ENCODE measurements at places on chromosomes 13 and 19.

DNA sequence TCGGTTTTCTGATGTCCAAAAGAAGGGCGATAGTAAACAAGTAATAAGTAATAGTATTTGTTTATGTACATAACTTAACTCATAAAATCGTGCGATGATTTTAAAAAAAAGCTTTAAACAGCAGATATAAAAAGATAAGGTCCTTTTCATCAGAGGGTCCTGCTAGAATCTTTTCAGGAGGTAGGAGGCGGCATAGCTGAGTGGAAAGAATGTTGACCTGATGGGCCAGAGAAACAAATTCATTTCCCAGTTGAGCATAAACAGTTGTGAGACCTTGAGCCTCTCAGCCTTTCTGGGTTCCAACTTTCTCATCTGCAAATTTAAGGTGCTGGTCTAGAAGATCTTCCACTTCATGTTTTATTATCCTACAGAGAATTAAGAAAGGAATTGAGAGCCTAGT is 173.5 kb downstream of the LACC1 start:
- no peak for DNase-seq

GRCh38 chr19:7932276-7932929 is 6.5 kb upstream of the CTXN1 start:
- DNase-seq: no peak

GRCh38 chr19:35779033-35779432 is 3.7 kb downstream of the ARHGAP33 start:
- DNase-seq: no peak

- DNase-seq: peak; percentile 80
Measured at GRCh38 chr19:55437410-55437809, 5.7 kb downstream of the SHISA7 start.

DNA sequence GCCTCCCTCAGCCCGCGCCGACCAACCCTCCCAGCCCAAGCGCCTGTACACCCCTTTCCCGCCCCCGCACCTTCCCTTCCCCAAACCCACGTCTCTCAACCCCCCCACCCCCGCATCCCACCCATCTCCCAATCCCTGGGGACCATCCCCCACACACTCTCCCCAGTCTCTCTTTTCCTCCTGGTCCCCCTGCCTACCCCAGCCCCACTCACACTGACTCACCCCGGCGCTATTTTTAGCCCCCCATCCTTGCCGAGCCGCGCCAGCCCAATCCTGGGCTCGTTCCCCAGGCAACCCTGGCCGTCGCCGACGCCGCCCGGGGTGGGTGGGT is 11.7 kb downstream of the CIC start:
- DNase-seq: no peak

GRCh38 chr13:74197677-74198429 is 63.6 kb upstream of the KLF12 start:
- no peak for DNase-seq

- DNase-seq: no peak
Measured at GRCh38 chr13:46160065-46160464, 21.9 kb downstream of the LCP1 start.

DNA sequence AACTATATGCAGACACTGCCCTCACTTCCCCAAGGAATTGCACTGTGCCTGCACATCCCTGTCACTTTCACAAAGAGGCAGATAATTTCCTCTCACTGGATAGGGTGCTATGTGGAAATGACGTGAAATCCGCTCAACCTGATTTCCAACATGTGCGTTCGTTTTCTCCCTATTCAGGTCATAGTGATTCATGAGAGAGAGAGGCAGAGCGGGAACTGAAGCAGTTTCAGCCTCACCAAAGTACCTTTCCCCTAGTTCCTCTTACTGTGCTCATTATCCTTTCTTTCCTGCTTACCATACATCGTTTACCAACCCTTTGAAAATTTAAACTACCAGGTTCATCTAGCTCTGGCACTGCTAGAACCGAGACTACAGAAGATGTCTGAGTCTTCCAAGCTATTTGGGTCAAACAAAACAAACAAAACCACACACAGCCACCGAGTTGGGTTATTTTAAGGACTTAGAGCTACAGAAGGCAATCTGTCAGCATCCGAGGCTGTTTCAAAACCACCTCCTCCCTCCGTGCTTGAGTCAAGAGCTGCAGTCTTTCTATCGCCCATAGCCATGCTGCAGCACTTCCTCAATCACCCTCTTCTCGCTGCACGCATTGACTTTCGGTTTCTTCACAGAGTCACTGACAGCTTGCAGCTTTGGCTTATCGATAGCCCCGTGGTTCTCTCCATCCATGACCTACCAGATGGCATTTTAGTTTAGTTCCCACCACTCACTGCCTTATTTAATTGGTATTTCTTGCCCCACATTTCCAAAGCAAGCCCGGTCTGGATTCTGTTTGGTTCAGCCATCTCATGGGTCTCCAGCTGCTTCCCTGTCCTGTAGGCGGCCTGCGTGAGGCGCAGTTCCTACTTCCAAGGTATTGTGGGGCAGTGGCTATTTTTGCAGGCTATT is 1395.8 kb downstream of the EFNB2 start:
- DNase-seq: peak; percentile 92

DNA sequence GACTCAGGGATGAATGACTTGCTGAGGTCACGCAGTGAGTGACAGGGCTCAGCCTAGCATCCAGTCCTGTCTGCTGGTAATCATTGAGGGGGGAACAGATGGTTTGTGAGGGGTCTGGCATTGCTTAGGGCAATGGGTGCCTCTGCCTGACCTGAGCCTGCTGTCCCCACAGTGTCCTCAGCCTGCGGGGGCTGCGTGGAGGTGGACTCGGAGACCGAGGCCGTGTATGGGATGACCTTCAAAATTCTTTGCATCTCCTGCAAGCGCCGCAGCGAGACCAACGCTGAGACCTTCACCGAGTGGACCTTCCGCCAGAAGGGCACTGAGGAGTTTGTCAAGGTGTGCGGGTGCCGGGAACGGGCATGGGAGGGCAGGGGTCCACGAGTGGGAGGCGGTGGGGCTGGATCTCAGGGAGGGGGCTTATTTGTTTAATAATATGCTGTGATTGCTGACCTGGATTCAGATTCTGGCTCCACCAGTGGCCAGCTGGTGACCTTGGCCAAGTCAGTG is 2.1 kb downstream of the SCN1B start:
- no peak for DNase-seq

DNA sequence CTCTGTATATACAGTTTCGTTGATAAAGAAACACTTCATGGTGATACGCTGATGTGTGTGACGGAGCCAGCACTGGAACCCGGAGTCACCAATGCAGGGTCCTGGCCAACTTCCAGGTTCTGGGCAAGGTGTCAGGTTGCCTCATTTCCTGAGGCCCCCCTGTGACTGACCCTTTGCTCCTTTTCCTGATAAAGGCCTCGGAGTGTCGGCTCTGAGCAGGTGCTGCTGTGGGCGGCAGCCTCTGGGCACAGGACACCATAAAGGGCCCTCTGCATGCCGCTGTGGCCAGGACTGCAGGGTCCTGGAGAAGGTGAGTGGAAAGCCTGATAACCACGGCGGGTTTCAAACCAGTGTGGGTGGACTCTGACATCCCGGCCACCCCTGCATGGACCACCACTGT is 17.3 kb upstream of the MYDGF start:
- DNase-seq: no peak
